Esophagus squamous epithelium (tissue), 5 donors: ENCODE measurements at places on chromosomes 5 and 9. TPM values are rescaled to one million over a fixed set of nuclear protein-coding genes. Genes with fewer than 3 reads are reported as not detected.

RIGI gene
- 6.5 TPM for total RNA-seq

INPP5E gene
- 7.6 TPM for total RNA-seq

GRCh38 chr5:124034083-124034700 lies 522.2 kb downstream of the CSNK1G3 start:
- no peak for DNase-seq

GRCh38 chr5:56676091-56676768 lies 139.1 kb upstream of the MAP3K1 start:
- no peak for DNase-seq

GRCh38 chr5:160084144-160084543 lies 35.1 kb downstream of the PWWP2A start:
- no peak for DNase-seq

- no peak for DNase-seq
Observed at GRCh38 chr5:134547579-134547978, 22.1 kb downstream of the JADE2 start.

- no peak for DNase-seq
Observed at GRCh38 chr5:136143763-136144162, 11.1 kb downstream of the SMAD5 start.

DNA sequence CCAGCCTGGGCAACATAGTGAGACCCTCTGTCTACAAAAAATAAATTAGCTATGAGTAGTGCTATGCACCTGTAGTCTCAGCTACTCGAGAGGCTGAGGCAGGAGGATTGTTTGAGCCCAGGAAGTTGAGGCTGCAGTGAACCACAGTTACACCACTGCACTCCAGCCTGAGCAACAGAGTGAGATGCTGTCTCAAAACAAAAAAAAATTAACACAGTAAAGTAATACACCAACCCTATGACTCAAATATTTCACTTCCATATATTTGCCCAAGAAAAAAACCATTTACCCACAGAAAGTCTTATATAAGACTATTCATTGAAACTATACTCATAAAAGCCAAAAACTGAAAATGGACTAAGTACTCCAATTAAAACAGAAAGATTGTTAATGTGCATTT lies 16.2 kb downstream of the SMIM23 start:
- no peak for DNase-seq

GRCh38 chr9:16501141-16501540 lies 369.3 kb downstream of the BNC2 start:
- DNase-seq: no peak

ADRB2 gene
- 10.2 TPM for total RNA-seq

SLC25A2 gene
- total RNA-seq: 0.29 TPM

DNA sequence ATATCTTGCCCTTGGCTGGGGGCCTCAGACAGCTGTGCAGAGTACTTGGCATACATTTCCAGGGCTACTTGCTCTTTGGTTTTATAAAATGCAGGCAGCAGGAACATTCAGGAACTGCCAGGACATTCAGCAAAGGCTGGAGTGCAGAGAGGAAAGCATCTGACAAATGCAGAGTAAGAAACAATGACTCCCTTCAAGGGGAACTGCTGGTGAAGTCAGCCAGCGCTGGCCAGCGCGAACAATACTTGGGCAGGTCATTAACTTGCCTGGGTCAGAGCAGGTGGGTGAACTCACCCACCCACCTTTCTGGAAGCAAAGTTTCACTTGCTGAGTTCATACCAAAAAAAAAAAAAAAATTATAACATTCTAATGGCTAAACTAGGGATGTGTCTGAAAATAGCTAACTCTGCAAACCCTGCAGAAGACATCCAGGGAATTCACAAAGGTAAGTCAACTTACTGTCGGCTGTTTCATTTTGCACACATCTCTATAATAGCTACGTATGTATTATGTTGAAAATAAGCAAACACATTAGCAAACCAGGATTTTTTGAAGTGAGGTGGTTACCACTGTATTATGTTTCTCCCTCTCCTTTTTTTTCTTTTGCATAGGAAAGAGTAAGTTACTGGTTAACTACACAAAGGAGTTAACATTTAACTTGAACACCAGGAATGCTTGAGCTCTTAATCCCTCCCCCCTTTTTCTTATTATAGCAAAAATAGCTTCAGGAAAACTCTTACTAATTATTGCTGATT lies 152.2 kb downstream of the GLIS3 start:
- no peak for DNase-seq

LHX3 gene
- total RNA-seq: not detected

- DNase-seq: no peak
Observed at GRCh38 chr9:100474082-100474923, 1.4 kb downstream of the TMEFF1 start.

GRCh38 chr5:157915638-157916037 lies 56.7 kb upstream of the CLINT1 start:
- no peak for DNase-seq

HARS2 gene
- 24.2 TPM for total RNA-seq

DNA sequence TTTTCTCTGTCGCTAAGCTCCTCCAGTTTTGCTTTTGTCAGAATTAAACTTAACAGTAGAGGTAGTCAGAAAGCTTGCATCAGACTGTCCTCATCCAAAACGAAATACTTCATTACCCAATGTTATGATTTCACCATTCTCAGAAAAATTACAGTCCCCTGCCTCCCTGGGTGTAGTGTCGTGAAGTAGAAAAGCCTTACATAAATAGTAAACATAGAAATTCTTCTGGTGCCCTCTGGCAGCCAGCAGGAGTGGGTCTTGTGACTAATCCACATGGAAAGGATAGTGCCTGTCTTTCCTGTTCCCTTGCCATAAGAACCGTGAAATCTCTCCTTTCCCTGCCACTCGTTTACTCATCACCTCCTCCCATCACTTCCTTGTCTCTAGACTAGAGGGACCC lies 230.6 kb downstream of the GNA14 start:
- no peak for DNase-seq

FCN2 gene
- total RNA-seq: not detected

DNA sequence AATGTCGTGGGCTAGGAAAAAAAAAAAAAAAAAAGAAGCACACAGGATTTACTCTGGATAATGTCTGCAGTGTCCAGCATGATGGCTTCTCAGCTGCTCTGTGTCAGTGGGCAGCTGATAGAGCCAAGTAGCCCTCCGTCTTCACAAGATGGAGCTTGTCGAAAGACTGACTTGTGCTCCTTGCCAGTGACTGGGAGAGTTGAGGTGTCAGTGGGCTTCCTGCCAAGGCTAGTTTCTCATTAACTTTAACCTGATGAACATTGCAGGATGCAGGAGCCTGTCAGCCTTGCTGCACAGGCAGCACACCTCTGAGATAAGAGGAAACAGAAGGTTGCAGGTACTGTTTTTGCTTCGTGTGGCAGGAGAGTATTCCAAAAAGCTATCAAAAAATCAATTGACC lies 171.4 kb upstream of the SGCD start:
- DNase-seq: no peak

TRIM36 gene
- 0.47 TPM for total RNA-seq

DNA sequence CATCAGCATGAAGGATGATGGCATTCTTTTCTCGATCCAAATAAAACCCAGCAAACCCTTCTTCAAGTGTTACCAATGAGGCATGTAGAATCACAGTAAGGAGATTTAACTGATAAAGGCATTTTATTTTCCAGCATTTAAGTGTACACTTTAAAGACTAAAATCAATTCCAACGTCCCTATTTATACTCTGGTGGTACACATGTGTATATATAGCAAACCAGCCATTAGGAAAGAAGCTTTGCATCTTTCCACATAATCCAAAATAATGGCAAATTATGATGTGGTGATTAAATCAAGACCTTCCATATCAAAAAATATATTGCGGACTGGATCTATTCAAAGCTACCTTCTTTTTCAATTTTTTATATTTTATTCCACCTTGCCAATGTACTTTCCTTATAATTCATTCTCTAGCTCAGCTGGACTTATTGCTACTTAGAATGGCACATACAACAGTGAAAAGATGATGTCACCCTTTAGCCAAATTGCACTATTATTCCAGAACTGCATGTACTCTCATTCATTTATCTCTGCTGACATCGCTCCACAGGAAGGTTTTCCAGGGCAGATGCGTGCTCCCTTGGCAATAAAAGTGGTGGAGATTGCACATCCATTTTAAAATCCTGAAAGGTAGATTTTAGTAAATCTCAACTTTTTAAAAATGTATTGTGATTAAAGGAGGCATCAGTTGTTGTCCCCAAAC lies 63.3 kb upstream of the SLC30A5 start:
- no peak for DNase-seq

DNA sequence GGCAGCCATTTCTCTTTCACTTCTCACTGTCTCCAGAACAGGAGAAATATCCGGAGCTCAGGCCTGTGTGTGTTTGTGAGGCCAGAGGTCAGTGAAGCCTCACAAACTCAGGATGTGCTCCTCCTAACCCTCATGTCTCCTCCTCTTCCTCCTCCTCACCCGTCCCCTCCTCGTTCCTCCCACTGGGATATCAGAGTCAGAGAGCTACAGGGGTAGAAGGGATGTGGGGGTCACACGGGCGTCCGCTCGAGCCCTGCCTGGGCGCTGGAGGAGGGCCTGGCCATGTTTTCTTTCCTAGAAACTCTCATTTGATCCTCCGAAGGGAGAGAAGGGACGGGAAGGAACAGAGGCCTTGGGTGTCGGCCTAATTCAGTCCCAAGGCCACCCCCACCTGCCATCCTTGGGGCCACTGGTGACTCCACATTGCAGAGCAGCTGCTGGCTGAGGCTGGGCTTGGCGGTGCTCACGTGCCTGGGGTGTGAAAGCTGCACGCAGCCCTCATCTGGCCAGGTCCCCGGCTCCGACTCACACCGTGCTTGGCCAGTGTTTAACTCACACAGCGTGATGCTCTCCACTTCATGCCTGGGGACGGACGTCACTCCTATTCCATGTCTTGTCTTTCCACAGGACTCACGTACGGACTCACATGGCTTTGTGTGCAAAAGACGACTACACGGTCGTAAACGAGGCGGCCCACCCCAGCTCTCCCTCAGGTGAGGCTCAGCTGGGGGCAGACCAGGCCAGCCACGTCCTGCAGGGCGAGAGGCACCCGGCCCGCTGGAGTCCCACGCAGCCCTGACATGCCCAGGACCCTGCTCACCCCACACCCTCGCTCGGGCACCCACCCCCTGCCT lies 22.6 kb upstream of the SLC6A19 start:
- no peak for DNase-seq

TMEM267 gene
- 7.2 TPM for total RNA-seq

SLC4A9 gene
- 1.2 TPM for total RNA-seq

DNA sequence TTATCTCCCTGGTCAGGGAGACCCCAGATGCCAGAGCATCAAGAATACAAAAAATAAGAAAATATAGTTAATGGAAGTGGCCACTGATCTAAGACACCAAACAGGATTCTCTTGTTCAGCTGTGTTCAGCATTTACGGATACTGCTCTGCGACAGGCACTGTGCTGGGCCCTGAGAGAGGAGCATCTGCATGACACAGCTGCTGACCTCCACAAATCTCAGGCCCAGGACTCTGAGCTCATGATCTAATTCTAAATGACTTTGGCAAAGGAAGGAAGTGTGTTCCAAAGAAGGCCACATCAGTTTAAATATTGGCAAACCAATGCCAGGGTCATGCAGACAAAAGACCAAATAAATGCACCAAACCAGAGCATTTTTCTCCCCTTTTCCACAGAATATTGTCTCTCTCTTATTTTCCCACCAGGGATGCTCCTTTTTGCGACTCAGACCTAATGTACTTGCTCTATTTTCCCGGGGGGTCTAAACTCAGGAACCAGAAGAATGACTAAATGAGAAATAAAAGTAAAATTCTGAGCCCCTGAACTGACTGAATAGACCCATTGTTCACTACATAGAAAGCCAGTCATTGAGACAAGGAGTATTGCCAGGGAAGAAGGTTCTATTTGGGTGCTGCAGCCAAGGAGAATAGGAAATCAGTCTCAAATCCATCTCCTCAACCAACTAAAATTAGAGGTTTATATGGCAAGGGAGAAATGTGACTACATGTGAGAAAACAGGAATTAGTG lies 1.4 kb upstream of the AGGF1 start:
- DNase-seq: no peak

GRCh38 chr5:78268356-78268755 lies 26.1 kb downstream of the AP3B1 start:
- no peak for DNase-seq
